GM06990 (cell line): ENCODE measurements at places on chromosomes 13 and 19.

- no peak for DNase-seq
Measured at GRCh38 chr13:101291206-101291605, 125.1 kb downstream of the NALCN start.

DNA sequence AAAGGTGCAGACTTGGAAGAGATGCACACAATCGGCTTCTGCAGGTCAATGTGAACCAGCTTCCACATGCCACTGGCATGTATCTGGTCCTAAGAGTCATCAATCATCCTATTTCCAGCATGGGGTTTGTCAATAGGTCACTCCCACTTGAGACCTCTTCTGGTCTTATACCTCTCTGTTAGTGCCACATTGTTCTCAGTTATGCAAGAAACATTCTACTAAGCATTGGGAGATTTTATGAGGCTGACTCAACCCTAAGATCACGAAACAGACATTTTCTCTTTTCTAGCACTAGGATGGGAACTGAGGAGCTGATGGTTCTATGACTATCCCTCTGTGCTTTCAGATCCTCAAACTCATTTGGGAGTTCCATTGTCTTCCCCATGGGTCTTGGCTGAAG, 581.5 kb upstream of the KLF12 start:
- DNase-seq, result no peak

GRCh38 chr19:3368848-3369336, 2.5 kb downstream of the NFIC start:
- DNase-seq, result no peak

DNA sequence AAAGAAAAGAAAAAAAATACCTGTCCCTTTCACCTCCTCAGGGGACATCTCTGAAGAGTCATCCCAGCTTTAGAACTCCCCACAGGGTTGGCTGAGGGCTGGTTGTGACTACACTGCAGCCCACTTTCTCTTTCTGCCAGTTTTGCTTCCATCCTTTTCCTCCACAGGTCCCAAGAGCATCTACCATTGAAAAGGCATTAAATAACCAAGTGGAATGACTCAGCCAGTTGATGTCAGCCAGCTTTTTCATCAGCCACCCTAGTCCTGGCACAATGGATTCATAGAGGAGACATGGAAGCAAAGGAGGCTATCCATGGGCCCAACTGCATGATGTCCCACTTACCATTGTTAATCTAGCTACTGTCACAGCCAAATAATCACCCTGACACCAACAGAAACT, 9.2 kb upstream of the RCBTB1 start:
- no peak for DNase-seq

- no peak for DNase-seq
Measured at GRCh38 chr13:48488995-48489394, 43.9 kb downstream of the RCBTB2 start.
